EH (cell line): ENCODE measurements at places on chromosomes 6 and 20.

DNA sequence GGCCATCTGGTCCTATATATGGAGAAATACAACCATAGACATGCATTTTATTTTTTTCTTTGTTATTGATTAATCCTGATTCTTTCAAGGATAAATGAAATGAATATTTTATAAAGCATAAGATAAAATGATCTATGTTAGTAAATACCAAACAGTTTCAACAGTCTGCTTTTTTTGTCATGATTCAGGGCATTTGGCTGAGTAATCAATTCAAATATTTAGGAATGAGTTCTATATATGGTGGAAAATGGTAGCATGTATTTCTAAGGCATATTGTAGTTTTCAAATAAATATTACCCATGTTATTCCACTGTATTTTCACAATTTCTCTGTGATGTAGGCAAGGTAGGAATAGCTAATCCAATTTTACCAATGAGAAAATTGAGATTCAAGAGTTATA, 287.5 kb upstream of the FKBP1C start:
- no peak for DNase-seq

DNA sequence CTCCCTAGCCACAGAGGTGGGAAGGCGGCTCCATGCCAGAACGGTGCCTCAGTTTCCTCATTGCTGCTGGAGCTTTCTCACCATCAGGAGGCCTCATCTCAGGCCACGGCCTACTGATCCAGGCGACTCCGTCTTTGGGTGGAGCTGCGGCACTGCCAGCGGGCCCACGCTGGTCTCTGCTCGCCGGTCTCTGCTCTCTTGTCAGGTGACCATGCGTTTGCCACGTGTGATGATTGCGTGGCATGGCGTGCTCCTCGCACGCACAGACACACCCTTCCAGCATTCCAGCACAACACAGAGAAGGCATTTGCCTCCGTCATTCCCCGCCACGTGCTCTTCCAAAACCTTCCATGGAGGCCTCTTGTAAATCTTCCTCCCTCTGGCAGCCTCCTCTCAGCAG, 271.1 kb downstream of the CDH4 start:
- no peak for DNase-seq

DNA sequence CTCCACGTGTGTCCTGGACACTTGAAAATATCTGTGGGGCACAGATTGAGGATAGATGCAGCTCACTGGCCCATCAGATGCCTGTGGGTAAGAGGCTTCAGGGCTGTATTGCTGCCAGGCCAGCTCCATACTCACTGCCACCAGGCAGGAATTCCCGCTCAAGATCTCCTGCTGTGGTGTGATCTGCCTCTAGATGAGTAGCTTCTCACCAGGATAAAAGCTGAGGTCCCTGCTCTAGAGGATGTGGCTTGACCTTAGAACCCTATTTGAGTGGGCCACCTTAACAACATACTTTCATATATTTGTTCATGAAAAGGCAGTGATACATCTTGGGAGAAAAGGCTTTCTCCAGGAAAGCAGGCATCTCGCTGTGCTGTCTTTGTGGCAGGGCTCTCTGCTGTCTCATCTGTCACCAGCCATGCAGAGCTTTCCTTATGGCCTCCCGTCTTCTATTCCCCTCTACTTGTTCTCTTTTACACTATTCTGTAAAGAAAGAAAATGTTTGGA, 165.7 kb upstream of the RNF217 start:
- no peak for DNase-seq

DNA sequence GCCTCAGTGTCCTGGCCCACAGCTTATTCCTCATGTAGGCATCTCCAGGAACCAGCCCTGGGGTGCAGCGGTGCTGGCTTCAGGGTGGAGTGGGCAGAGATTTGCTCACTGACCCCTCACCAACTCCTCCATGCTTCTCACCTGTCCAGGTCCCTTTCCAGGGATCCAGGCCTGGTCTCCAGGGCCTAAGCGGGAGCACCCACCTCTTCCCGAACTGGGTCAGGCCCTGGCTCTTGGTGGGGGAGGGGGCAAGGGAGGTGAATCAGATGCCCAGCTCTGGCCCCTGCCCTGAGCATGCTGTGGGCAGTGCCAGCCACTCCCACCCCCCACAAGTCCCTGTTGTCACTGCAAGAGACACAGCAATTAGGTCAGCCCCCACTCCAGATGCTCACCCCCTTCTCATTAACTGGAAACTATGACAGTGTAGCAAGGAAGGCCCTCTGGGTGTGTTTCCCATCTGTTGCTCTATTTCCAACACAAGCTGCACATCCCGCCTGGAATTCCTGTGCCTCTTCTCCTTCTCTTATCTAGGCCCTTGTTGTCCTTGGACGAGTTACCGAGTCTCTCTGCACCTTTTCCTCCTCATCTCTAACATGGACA, 37.0 kb downstream of the MDFI start:
- no peak for DNase-seq

DNA sequence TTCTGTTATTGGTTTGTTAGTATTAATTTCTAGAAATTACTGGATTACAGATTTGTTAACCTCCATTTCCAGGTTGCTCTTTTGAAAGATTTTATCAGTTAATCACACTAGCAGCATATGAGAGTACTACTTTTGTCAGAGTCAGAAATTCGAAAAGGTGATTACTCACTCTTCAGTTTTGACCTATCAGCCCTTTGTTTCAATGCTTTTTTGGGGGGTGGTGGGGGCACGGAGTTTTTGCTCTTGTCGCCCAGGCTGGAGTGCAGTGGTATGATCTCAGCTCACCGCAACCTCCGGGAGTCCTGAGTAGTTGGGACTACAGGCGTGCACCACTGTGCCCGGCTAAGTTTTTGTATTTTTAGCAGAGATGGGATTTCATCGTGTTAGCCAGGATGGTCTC, 149.2 kb downstream of the JARID2 start:
- DNase-seq: no peak

DNA sequence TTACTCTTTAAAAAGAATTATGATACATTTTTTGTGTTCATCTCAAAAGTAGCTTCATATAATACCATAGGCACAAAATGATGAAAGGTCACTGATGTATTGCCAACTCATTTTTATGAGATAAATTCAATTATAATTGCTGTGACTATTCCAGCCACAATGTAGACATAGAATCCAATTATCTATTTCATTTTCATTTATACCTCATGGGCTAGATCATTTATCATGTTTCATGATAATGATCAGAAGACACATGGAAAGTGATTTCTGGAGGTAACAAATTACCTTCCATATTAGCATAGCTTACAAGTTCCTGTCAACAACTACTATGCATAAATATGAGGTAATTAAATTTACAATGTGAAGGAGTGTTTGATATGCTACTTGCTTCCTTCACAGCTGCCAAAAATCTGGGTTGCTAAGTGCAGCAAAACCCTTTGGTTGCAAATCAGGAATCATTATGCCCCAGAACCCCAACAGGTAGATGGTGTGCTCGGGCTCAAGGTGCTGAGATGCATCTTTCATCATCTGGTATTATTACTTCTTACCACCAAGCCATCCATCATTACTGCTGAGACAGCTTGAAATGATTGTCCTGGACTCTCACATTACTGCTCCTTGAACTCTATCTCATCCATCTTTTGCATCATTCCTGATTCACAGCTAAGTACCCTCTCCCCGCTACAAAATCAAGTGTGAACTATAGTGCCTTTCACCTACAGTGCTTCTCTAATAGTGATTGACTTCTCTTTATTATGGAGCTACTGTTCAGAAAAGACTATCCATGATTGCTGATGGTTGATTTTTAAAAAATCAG, 306.0 kb upstream of the THEMIS start:
- no peak for DNase-seq

DNA sequence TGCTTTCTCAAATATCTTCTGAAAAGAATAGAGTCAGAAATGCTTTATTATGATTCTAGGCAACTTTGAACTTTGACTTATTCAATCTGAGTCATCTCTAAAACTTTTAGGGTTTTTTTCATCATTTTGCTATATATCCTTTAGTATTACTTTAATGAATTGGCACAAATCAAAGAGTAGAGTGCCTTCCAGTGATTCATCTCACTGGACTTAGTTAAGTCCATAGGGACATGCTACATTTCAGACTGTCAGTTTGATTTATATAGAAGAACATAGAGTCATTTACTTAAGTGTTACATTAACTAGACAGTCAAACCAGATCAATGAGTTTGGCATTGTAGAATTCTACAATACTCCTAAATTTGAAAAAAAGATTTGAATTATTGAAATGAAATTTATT, 1235.7 kb upstream of the MAP3K7 start:
- no peak for DNase-seq

GRCh38 chr20:56924292-56925081, 295.4 kb downstream of the TFAP2C start:
- no peak for DNase-seq

DNA sequence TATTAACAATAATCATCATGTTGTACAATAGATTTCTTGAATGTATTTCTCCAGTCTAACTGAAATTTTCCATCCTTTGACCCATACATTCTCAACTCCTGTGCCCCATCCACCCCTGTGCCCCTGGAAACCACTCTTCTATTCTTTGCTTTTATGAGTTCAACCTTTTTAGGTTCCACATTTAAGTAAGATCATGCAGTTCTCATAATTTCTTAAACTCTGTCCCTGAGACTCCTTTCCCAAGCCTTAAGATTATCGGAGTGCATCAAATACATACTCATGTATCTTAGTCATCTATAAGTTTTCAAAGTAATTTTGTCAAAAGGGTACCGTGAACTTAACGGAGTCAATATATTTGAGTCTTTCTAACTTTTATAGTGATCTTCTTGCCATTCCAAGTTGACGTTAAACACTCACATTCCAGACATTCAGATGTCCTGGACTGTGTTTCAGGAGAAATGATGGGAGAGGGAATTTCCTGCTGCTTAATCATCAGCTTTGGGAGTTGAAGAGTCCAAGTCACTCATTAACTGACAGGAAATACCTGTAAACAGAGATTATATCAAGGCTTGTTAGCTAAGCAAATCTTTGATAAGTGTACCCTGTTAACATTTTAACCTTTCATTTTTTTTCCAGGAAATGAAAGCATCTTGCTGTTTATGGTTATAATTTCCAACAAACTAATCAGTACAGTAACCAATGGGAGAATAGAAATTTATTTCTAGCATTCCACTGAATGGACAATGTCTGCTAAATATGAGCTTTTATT, 73.3 kb downstream of the ADGRG6 start:
- DNase-seq: peak; percentile 97

DNA sequence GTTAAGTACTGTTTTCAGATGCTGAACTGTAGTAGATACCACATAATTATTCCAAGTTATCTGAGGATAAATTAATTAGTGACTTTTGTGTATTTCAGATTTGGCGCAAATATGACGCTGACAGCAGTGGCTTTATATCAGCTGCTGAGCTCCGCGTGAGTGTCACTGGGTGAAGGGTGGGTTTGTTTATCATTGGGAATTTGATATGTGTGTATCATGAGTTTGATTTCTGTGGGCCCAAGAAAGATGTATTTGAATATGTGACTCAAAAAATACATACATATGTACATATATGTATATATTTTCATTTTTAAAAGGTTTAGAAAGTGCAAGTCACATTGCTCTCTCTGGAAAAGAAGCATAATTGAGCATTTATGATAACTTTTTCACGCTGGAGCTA, 17.4 kb downstream of the SCGN start:
- DNase-seq: no peak

- DNase-seq: no peak
Measured at GRCh38 chr6:145238787-145239186, 496.5 kb downstream of the EPM2A start.

- DNase-seq: peak; percentile 51
Measured at GRCh38 chr6:41785689-41786450, 1.6 kb upstream of the TOMM6 start.

DNA sequence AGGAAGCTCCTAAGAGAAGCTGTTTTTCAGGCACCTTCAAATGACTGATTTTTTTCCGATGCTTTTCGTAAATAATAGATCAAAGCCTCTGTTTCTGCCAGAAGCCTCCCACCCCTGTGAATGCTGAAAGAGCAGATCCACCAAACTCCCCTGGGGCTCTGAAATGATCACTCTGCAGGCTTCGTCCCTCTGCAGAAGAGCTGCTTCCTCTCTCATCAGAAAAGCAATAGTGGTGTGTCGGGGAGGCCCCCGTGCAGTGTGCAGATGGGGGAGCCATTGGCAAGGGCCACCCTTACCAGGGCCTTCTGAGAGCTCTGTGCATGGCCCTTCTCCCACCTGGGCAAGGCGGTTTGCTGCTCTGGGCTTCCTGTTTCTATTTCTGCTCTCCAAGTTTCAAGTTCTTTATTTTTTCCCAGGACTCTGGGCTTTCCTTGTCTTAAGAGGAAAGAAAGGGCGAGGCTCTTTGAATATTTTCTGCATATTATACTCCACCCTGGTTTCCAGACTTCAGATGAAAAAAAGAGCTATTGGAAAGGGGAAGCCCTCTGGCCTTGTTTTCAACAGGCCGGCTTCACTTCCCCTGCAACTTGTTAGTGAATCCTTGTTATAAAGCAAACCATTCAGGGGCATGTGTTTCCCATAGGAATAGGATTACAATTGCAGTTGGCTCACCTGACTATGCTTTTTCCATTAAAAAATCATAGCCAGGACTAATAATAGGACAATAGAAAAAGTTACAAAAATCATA, 155.2 kb downstream of the TTLL2 start:
- DNase-seq: no peak

DNA sequence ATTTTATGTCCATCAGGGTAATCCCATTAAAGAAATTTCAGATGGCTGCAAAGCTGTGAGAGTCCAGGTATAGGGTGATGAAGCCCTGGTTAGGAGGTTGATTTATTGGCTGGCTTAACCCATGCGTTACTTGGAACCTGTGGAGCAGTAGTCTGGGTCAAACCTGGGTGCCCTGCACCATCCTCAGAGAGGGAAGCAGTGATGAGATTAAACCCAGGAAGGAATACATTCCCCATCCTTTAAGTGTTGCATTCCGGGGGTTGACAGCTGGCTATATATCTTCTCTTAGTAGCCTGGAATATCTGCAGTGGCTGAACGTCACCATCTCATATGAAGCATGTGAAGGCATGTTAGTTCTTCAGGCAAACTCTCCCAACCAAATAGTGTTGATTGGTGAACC, 44.9 kb upstream of the JAG1 start:
- DNase-seq: peak; percentile 13

GRCh38 chr6:81995548-81996289, 243.2 kb upstream of the TENT5A start:
- peak; percentile 81 for DNase-seq

DNA sequence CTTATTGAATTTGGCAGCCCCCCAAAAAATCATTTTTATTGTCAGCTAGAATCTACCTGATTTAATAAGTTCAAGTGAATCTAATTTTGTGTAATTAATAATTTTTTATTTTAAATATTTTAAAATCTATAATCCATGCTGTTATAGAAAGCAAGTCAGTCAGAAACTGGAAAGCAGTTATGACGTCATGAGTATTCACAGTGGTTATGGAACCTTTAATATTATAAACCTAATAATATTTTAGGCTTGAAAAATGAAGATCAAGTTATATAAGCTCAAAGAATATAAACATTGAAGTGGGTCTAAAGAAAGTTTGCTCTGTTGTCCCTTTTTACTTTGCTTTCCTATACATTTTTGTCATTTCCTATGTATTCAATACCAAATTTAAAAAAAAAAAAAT, 1075.1 kb upstream of the EPHA7 start:
- DNase-seq: no peak
